ENCODE measurements at places on chromosomes 4 and X. TPM values are rescaled to one million over a fixed set of nuclear protein-coding genes. Genes with fewer than 3 reads are reported as not detected.

Gene RHOXF2B
- total RNA-seq: not detected

Gene TSPAN7
- total RNA-seq: 0.37 TPM

Gene TMEM47
- total RNA-seq: not detected

GRCh38 chr4:3291969-3292570 is 751 bp upstream of the RGS12 start:
- H3K4me3 ChIP-seq: peak overlapping the region; percentile 91
- peaks cover 48% of the 10 kb centered on the region for H3K27me3 ChIP-seq
- H3K36me3 ChIP-seq: no peaks in the 10 kb centered on the region
- no peak overlapping the region for H3K27ac ChIP-seq
- peaks cover 6% of the 10 kb centered on the region for H3K4me1 ChIP-seq

DNA sequence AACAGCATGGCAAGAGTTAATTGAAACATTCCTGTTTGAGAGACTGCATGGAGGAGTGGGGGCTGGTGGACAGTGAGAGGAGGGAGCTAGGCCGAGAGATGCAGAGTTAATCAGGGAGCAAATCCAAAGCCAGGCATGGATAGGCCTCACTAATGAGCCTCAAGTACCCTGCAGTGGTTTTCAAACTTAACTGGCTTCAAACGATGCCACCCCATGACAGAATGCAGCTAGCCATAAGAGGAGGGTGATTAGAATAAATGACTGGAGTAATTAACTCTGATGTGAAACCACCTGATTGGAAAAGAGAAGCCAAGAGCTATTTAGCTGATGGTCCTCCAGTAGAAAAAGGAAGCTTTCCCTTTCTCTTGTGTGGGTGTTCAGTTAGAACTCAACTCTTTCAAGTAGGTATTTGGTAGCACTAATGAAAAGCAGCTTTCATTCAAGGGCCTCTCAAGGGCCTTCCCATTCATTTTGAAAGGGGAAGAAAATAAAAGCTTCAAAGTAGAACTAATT is 215.4 kb upstream of the MAB21L2 start:
- peak overlapping the region; percentile 3 for H3K27ac ChIP-seq
- no peak for DNase-seq
- H3K4me1 ChIP-seq: peaks cover 18% of the 10 kb centered on the region
- H3K4me3 ChIP-seq: no peak overlapping the region

DNA sequence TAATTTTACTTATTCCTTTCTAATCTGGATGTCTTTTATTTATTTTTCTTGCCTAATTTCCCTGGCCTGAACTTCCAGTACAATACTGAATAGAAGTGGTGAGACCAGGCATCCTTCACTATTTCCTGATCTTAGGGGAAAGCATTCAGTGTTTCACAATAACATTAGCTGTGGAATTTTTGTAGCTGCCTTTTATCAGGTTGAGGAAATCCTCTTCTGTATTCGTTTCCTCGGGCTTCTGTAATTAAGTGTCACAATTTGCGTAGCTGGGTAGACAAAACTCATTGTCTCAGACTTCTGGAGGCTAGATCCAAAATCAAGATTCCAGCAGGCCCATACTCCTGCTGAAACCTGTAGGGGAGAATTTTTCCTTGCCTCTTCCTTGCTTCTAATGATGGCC is 598.4 kb upstream of the FTHL17 start:
- no peak overlapping the region for H3K27ac ChIP-seq
- DNase-seq: no peak
- no peaks in the 10 kb centered on the region for H3K4me1 ChIP-seq
- H3K36me3 ChIP-seq: no peaks in the 10 kb centered on the region
- no peaks in the 10 kb centered on the region for H3K27me3 ChIP-seq

DNA sequence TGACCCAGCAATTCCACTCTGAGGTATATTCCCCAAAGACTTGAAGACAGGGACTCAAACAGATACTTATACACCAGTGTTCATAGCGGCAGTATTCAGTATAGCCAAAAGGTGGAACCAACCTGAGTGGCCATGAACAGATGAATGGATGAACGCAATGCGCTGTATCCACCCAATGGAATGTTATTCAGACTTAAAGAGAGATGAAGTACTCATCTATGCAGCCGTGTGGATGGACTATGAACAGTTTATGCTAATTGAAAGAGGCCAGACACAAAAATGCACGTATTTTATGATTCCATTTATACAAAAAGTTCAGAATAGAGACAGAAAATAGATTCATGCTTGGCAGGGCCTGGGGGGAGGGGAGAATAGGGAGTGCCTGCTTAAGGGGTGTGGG is 26.3 kb downstream of the PRPS2 start:
- DNase-seq: no peak
- H3K27me3 ChIP-seq: no peaks in the 10 kb centered on the region
- H3K4me1 ChIP-seq: no peaks in the 10 kb centered on the region
- peaks cover 9% of the 10 kb centered on the region for H3K36me3 ChIP-seq
- no peak overlapping the region for H3K27ac ChIP-seq

DNA sequence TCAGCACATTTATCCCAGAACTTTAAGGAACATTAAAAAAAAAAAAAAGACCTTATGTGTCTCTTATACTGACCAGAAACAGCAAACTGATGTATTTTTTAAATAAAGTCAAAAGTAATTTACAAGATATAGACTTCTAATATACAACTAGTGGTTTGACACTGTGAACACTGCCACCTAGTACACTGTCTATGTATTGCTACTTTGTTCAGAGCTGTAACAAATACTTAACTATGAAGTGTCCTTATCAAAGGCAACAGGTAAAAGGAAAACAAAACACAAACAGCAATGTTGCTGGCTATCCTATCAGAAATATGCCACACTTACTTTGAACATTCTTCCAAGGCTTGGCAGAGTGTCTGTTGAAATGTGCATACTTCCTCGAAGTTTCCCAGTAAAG is 60.4 kb downstream of the CD40LG start:
- no peak overlapping the region for H3K27ac ChIP-seq
- H3K4me1 ChIP-seq: peaks cover 28% of the 10 kb centered on the region
- no peak overlapping the region for H3K4me3 ChIP-seq
- peaks cover 21% of the 10 kb centered on the region for H3K36me3 ChIP-seq
